ENCODE measurements at places on chromosomes 4 and X.

- DNase-seq, result no peak
Measured at GRCh38 chr4:186809070-186809469, 85.4 kb upstream of the FAT1 start.

DNA sequence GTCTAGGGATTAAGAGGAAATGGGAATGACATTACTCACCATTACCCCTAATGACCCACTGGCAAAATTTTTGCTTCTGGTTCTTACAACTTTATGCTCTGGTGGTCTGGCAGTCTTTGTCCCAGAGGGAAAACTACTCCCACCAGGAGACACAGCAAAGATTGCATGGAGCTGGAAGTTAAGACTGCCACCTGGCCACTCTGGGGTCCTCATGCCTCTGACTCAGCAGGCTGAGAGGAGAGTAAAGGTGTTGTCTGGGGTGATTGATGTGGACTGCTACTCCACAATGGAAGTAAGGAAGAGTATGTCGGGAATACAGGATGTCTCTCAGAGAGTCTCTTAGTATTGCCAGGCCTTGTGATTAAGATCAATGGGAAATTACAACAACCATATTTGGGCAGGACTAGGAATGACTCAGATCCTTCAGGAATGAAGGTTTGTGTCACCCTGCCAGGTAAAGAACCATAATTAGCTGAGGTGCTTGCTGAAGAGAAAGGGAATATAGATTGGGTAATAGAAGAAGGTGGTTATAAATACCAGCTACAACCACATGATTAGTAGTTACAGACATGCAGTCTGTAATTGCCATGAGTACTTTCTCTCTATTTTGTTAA lies 215.5 kb downstream of the GPAT3 start:
- no peak for DNase-seq

DNA sequence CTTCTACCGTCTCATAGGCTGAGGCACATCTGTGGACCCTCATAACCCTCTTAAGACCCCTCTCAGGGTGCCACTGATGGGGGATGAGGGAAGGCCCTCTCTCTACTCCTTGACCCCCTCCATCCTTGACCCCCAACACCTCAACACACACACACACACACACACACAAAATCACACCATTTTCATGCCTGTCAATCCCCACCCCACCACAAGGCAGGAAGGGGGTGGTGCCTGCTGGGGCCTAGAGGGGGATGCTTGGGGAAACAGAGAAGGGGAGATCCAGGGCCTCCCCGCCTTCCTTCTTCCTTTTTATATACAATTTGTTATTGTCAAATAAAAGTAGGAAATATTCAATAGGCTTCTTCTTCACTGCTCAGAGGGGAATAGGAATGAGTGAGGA lies 1.2 kb upstream of the EBP start:
- DNase-seq, result no peak

GRCh38 chrX:16559206-16559619 lies 90.7 kb upstream of the S100G start:
- peak; percentile 7 for DNase-seq

- peak; percentile 33 for DNase-seq
Measured at GRCh38 chr4:110510955-110511544, 35.1 kb downstream of the ENPEP start.

GRCh38 chr4:175306436-175306835 lies 388.3 kb downstream of the ADAM29 start:
- no peak for DNase-seq

GRCh38 chr4:134337574-134337973 lies 136.0 kb upstream of the PABPC4L start:
- DNase-seq, result no peak

DNA sequence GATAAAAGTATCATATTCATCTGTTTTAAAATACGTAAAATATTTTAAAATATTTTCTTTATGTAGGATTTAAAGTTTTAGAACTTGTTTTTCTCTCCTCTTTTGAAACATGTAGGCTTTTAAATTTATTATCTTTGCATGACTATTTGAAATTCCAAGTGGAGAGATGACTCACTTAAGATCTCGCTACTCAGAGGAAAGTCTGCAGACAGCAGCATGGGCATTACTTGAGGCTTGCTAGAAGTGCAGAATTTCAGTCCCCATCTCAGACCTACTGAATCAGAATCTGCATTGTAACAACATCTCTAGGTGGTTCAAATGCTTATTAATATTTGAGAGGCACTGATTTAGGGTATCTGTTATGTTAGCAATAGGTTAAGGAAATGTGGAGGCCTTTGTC lies 225.7 kb upstream of the ARX start:
- DNase-seq, result no peak

DNA sequence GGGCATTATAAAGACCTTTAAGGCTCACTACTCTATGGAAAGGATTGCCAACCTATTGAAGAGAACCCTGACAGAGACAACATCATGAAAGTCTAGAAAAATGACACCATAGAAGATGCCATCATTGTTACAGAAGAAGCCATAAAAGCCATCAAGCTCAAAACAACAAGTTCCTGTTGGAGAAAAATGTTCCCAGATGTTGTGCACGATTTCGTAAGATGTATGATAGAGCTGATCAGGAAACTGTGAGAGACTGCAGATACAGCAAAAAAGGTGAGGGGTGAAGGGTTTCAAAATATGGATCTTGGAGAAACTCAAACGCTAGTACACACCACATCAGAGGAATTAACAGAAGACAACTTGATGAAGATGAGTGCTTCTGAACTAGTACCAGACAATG lies 53.3 kb downstream of the WDFY3 start:
- no peak for DNase-seq

DNA sequence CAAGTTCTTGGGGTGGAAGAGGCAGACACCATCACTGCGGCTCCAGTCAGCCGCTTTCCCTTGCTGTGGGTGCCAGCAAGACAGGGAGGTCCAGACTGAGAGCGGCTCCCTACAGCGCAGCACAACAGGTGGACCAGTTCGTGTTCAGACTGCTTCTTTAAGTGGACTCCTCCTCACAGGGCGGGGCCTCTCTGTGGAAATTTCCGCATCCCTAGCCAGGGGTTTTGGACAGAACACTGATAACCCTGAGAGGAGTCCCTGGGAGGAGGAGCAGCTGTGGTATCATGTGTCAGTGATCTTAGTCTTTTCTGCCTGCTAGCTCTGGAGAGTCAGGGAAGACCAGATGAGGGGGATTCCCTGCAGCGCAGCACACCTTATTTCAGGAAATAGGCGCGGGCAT lies 48.5 kb downstream of the MAGEC2 start:
- DNase-seq, result no peak

DNA sequence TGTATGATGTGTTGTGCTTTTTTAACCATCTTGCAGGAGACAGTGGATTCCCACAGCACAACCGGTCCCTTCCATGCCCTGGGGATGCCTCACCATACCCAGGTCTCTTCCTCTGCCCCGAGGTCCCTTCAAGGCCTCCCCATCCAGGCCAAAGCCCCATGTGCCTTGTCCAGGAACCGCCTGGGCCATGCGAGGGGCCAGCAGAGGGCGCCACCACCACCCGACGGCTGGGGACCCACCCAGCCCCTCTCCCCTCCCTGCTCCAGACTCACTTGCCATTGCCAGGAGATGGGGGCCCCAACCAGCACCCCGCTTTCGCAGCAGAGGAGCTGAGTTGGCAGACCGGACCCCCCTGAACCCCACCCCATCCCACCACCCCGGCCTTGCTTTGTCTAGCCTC lies 485.5 kb downstream of the TRAM1L1 start:
- no peak for DNase-seq

DNA sequence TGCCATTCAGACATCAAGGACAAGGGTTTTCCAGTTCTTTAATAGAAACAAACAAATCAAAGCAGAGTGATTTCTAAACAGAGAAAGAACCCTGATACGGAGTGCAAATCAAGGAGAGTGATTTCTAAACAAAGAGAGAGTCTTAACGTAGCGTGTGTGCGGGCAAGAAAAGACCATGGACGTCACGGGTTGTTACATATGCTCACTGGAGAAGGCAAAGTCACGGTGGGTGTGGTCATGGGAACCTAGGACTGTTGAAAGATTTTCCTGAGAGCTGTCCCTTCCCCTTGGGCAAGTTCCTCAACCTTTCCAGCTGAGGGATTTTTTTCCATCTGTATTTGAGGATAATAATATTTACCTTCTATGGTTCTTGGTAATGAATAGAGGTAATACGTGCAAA lies 95.0 kb upstream of the SLC34A2 start:
- DNase-seq, result no peak

DNA sequence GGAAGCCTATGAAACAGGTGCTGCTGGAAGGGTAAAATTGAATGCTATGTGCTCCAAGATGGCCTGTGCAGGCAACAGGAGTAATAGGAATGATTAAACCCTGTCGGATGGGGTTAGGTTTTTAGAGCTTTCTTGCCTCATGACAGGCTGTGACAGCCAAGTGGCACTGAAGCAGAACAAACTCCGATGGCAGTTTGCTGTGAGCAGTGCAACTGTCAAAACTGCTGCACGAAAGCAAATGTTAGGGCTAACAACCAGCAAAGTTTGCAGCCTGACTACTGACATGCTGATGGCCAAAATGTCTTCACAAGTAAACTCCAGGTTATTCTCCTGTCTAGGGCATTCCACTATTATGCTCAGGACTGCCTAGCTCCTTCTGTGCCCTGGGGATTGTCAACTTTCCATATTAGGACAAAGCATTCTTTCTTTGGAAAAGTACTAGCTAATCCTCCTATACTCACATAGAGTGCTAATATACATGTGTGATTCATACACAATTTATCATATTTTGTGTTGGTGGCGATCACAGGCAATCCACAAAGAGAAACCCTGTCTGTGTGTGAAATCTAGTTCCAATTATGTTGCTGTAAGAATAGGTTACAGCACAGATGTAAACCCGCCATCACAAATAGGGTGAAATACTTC lies 486.6 kb upstream of the TENM3 start:
- no peak for DNase-seq

- no peak for DNase-seq
Measured at GRCh38 chrX:11893933-11894710, 136.1 kb downstream of the MSL3 start.

- DNase-seq, result no peak
Measured at GRCh38 chr4:185090592-185090991, 52.5 kb upstream of the SLC25A4 start.

GRCh38 chr4:7722766-7723387 lies 216.8 kb downstream of the AFAP1 start:
- no peak for DNase-seq

GRCh38 chr4:36921476-36922216 lies 322.9 kb upstream of the NWD2 start:
- DNase-seq, result no peak

- DNase-seq, result no peak
Measured at GRCh38 chrX:119101168-119101567, 26.4 kb downstream of the KIAA1210 start.
